Thoracic aorta (tissue), 2 donors: ENCODE measurements at places on chromosomes 2 and 18. TPM values are rescaled to one million over a fixed set of nuclear protein-coding genes. Genes with fewer than 3 reads are reported as not detected.
A peak's percentile ranks its signal among the peaks of the same experiment; 100 is the strongest.

The CEP192 gene
- 20.1 TPM for total RNA-seq

DNA sequence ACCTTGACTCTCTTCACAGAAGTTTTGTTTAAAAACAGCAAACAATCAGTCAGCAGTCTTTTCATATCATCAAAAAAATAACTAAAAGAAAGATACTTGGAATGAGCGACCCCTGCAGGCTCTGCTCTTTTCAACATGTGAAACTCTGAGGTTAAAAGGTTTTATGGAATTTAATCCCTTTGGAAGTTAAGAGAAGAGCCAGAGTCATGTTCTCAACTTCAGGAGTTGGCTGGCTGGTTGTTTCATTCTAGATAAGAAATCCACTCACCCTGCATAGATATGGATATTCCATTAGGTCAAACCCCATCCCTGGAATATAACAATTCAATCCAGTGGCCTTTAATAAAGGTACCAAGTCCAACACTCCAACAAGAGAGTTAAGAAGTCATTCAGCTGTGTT is 115.6 kb upstream of the RMDN2 start:
- H3K4me3 ChIP-seq: no peak overlapping the region
- peak overlapping the region; percentile 58 for H3K27ac ChIP-seq
- no peak for DNase-seq
- no peaks in the 10 kb centered on the region for H3K36me3 ChIP-seq
- H3K4me1 ChIP-seq: peaks cover 20% of the 10 kb centered on the region
- no peaks in the 10 kb centered on the region for H3K27me3 ChIP-seq

- no peaks in the 10 kb centered on the region for H3K4me1 ChIP-seq
- no peak overlapping the region for H3K4me3 ChIP-seq
- H3K27ac ChIP-seq: no peak overlapping the region
- H3K36me3 ChIP-seq: no peaks in the 10 kb centered on the region
Measured at GRCh38 chr2:102005989-102006885, 14.5 kb downstream of the IL1R2 start.

GRCh38 chr2:110876167-110876999 is 144.0 kb downstream of the ACOXL start:
- H3K4me1 ChIP-seq: no peaks in the 10 kb centered on the region
- no peaks in the 10 kb centered on the region for H3K36me3 ChIP-seq
- DNase-seq: no peak
- no peak overlapping the region for H3K27ac ChIP-seq
- no peak overlapping the region for H3K4me3 ChIP-seq

GRCh38 chr2:209460151-209460761 is 36.4 kb downstream of the MAP2 start:
- no peaks in the 10 kb centered on the region for H3K27me3 ChIP-seq
- no peak for DNase-seq
- H3K36me3 ChIP-seq: no peaks in the 10 kb centered on the region
- no peak overlapping the region for H3K27ac ChIP-seq

GRCh38 chr2:20970068-20970467 is 73.8 kb downstream of the APOB start:
- H3K4me3 ChIP-seq: no peak overlapping the region
- DNase-seq: no peak
- H3K4me1 ChIP-seq: peaks cover 60% of the 10 kb centered on the region
- H3K36me3 ChIP-seq: no peaks in the 10 kb centered on the region

The SERPINB8 gene
- total RNA-seq: 28.4 TPM

DNA sequence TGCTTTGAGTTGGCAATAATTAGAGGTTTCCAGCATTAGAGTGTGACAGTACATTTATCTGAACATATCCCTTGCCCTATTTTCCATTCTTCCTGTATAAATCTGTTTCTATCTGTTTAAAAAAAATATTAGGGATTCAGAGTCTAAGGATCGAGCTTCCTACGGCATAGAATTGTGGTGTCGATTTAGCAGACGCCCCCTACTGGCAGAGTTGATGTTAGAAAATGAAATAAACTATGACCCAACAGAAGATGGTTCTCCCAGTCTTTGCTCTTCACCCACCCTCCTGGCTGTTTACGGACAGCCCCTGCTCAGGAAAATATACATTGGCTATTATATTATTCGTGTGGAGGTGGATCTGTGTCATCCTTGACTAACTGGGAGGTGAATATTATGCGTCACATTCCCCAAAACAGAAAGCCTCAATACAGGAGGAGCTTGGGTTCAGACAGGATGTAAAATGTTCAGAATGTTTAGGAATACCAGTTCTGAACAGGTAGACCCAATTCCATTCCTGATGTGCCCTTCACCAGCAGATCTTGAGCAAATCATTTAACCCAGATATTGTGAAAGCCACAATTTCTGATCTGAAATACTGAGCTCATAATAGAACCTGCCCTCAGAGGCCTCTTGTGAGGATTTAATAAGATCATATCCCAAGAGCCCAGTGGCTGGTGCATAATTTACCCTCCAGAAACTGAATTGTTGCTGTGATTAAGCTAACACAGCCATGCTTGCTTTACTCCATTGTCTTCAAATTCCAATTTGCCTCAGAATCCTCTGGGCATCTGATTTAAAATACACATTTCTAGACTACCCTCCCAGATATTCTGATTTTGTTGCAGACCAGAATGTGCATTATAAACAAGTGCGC is 10.8 kb upstream of the ERMN start:
- H3K36me3 ChIP-seq: no peaks in the 10 kb centered on the region
- no peak overlapping the region for H3K4me3 ChIP-seq
- H3K27ac ChIP-seq: no peak overlapping the region
- H3K27me3 ChIP-seq: no peaks in the 10 kb centered on the region

- DNase-seq: no peak
- peaks cover 38% of the 10 kb centered on the region for H3K4me1 ChIP-seq
- H3K27ac ChIP-seq: no peak overlapping the region
- no peak overlapping the region for H3K4me3 ChIP-seq
- no peaks in the 10 kb centered on the region for H3K27me3 ChIP-seq
Measured at GRCh38 chr18:22214731-22215528, 45.5 kb downstream of the GATA6 start.

The FBXO36 gene
- total RNA-seq: 2.4 TPM
